ENCODE measurements at places on chromosomes 3 and 15.

- DNase-seq: no peak
Observed at GRCh38 chr15:77573802-77574201, 58.9 kb downstream of the LINGO1 start.

- no peak for DNase-seq
Observed at GRCh38 chr3:195758721-195759353, 38.1 kb downstream of the MUC20 start.

DNA sequence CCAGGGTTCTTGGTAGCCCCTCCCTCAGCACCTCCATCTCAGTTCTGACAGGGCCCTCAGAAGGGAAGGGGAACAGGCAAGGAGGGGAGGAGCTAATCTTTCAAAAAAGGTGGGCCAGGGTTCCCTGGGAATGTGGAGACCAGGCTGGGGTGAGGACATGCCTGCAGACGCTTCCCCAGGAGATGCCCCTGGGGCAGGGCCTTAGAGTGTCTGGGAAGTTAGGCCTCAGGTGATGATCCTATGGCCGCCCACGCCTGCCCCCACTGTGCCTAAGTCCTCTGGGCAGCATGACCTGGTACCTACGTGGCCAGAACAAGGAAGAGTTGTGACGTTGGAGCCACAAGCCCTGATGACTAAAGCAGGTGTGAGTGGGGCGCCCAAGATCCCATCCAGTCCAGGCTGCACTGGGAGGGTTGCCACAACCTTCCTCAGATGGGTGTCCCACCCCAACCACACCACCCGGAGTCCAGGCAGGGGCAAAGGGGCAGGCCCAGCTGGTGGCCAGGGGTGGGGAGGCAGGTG is 3.9 kb upstream of the SEMA3B start:
- no peak for DNase-seq

GRCh38 chr3:64254443-64254842 is 29.2 kb upstream of the PRICKLE2 start:
- DNase-seq: no peak

GRCh38 chr3:78314327-78314726 is 1274.4 kb downstream of the ROBO2 start:
- no peak for DNase-seq

- DNase-seq: no peak
Observed at GRCh38 chr15:87986776-87987175, 269.8 kb downstream of the NTRK3 start.

DNA sequence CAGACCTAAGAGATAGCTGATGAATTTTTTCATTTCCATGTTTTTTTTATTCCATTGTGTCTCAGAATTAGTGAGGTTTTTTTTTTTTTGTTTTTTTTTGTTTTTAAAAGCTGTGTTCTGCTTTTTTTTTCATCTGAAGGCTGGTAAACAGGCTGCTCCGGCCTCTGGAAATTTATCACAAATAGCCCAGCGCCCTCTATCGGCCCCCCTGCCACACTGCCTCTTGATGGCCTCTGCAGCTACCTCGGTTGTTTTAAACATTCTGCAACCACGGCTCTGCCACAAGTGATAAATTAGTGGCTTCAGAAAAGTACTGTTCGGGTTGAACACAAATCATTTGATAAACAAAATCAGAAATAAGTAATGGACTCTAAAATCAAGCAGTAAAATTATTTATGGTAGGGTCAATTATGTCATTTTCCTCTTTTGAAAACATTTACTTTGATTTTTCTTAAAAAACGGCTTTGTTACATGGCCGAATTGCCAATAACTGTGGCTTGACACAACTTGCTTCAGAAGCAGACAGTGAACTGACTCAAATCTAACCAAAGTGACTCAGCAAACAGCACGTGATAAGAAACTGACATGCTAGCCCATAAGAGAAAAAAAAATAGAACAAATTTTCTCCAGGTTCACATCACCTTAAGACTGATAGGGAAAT is 87.8 kb downstream of the RSL24D1 start:
- peak; percentile 36 for DNase-seq

Measured in stimulated activated CD4-positive, alpha-beta T cell treated with anti-CD3 and anti-CD28 coated beads, Interleukin-15, amount 100 ng/mL, for 48 hours (primary cell).